ENCODE measurements at places on chromosomes 2 and 18.

GRCh38 chr2:39494784-39495251, 57.7 kb upstream of the MAP4K3 start:
- no peak for DNase-seq

DNA sequence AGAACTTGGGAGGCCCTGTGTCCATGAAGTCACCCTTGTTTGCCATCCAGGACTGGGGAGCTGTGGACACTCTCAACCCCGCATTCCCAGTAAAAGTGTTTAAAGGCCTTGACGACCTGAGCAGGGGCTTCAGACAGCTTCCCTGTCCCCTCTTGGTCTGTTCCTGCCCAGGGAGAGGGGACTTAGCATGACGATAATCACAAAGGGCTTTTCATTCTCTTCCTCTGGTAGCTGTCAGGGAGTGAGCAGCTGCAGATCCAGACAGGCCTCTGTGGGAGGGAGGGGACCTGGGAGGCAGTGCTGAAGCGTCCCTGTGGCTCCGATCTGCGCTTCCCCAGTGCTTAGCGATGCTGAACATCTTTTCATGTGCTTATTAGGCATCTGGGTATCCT, 77.8 kb upstream of the HS6ST1 start:
- DNase-seq, result no peak

GRCh38 chr2:198287706-198288105, 483.3 kb downstream of the PLCL1 start:
- DNase-seq, result no peak

DNA sequence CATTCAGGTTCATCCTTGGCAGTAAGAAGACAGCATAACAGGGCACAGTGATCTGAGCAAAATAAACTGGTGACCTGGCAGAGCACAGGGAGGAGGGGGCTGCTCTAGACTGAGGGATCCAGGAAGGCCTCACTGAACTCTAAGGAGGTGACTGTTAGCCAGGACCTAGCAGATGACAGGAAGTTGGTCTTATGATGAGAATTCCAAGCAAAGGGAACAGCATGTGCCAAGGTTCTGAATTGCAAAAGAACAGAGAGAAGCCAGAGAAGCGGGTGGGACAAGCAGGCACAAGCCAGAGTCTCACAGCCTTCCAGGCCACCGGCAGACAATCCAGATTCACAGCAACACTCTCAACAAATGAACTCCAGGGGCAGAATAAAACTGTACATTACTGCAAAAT, 152.7 kb upstream of the PTPRM start:
- DNase-seq, result no peak

GRCh38 chr2:238141541-238142318, 3.3 kb downstream of the KLHL30 start:
- no peak for DNase-seq

- DNase-seq, result no peak
Measured at GRCh38 chr18:37161491-37161890, 332.6 kb downstream of the KIAA1328 start.

DNA sequence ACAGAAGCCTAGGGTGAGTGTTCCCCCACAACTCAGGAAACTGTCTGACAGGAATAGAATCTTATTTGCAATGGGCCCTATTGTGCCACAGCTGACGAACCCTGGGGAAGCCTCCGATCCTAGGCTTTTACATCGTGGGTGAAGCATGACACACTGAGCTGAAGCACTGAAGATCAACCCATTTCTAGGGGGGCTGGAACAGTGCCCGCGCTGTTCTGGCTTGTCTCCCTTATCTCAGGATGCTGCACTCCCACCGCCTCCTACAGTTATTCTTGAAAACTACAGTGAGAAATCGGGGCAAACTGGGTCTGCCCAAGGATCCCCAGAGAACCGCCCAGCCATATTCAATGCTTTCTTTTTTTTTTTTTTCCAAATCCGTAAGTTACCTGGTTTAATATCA, 41.1 kb downstream of the NETO1 start:
- no peak for DNase-seq

DNA sequence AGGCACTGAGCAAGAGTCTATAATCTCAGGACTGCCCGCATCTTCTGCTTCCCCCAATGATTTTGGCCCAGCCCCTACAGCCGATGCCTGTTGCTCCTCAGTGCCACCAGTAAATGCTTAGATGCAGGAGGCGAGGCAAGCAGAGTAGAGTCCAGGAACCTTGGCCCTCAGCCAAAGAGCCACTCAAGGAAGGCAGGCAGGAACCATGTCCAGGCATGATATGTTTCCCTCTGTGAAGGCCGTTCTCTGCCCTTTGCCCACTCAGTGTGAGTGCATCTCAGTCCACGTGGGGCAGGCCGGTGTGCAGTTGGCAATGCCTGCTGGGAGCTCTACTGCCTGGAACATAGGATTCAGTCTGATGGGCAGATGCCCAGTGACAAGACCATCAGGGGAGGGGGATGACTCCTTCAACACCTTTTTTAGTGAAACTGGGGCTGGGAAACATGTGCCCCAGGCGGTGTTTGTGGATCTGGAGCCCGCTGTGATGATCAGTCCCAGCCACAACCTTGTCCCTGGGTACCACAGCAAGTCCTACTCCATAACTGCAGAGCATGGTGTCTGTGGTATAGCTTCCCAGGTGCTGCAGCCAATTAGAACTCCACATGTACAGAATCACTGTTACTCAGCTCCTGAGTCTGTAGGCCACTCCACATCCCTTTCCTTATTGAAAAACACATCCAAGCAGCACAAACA, 9.7 kb upstream of the DNAJB2 start:
- DNase-seq, result no peak

DNA sequence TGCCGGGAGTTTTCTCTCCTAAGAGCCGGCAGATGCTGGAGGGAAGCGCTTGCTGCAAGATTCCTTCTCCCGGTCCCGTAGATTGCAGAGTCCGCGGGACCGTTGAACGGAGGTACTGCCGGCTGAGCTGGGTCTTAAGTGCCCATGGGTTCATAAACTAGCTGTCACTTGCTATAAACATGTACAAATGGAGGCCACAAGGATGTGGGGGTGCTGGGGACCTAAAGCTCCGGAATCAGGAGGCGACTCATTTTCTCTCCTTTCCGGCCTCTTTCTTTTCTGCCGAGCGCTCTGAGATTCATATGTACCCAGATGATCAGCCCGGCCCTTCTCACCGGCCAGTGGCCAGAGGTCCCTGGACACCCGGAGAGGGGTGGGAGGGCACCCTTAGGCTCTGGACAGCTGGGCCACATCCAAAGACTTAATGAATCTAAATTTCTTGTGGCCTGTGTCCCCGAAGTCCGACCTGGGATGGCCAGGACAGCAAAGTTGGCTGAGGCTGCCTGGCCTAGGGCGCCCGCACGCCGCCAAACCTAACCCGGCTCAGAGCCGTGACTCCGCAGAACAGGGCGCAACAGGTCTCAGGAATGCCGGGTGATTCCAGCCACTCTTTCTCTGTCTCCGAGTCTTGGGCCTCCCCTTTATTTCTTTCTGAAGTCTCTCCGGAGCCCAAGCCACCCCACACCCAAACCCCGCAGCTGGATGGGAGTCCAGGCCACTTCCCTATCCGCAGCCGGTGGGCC, 2.4 kb upstream of the PAX3 start:
- no peak for DNase-seq

- no peak for DNase-seq
Measured at GRCh38 chr18:51330739-51331138, 133.3 kb upstream of the MEX3C start.

GRCh38 chr2:132915812-132916549, 246.0 kb upstream of the LYPD1 start:
- no peak for DNase-seq

- no peak for DNase-seq
Measured at GRCh38 chr2:224429441-224429810, 27.5 kb upstream of the FAM124B start.

- DNase-seq, result no peak
Measured at GRCh38 chr18:74278983-74279382, 12.8 kb downstream of the CYB5A start.

GRCh38 chr2:223602972-223603371, 811 bp upstream of the SCG2 start:
- DNase-seq, result no peak

- no peak for DNase-seq
Measured at GRCh38 chr2:30847329-30847728, 40.1 kb upstream of the CAPN13 start.

GRCh38 chr18:24089076-24089475, 49.8 kb upstream of the CABYR start:
- DNase-seq, result no peak

GRCh38 chr2:236548179-236548921, 21.3 kb upstream of the ACKR3 start:
- DNase-seq, result no peak

- no peak for DNase-seq
Measured at GRCh38 chr2:218252509-218253231, 8.1 kb upstream of the GPBAR1 start.

- DNase-seq, result no peak
Measured at GRCh38 chr2:111896024-111896423, 2.4 kb upstream of the MERTK start.
